ENCODE measurements at places on chromosomes 2 and 18. TPM values are rescaled to one million over a fixed set of nuclear protein-coding genes. Genes with fewer than 3 reads are reported as not detected.
A peak's percentile ranks its signal among the peaks of the same experiment; 100 is the strongest.

KCNE4 gene
- total RNA-seq = 4.8 TPM

FAHD2B gene
- 33.9 TPM for total RNA-seq

GRCh38 chr18:34493566-34494358, 216.3 kb upstream of the DTNA start:
- no peaks in the 10 kb centered on the region for H3K27me3 ChIP-seq
- DNase-seq = peak; percentile 33
- no peaks in the 10 kb centered on the region for H3K36me3 ChIP-seq
- H3K4me1 ChIP-seq = no peaks in the 10 kb centered on the region

DNA sequence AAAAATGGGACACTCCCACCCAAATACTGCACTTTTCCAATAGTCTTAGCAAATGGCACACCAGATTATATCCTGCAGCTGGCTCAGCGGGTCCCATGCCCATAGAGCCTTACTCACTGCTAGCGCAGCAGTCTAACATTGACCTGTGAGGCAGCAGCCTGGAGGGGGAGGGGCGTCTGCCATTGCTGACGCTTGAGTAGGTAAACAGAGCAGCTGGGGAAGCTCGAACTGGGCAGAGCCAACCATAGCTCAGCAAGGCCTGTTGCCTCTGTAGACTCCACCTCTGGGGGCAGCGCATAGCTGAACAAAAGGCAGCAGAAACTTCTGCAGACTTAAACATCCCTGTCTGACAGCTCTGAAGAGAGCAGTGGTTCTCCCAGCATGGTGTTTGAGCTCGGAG, 110.4 kb downstream of the CTIF start:
- no peak for DNase-seq
- H3K27me3 ChIP-seq = no peaks in the 10 kb centered on the region
- H3K27ac ChIP-seq = no peak overlapping the region
- no peaks in the 10 kb centered on the region for H3K4me1 ChIP-seq

GRCh38 chr18:2983296-2983695, 29.6 kb downstream of the LPIN2 start:
- DNase-seq = no peak
- no peak overlapping the region for H3K4me3 ChIP-seq
- no peaks in the 10 kb centered on the region for H3K27me3 ChIP-seq
- H3K36me3 ChIP-seq = no peaks in the 10 kb centered on the region

GRCh38 chr18:62165583-62165982, 21.3 kb downstream of the PIGN start:
- H3K27me3 ChIP-seq = no peaks in the 10 kb centered on the region
- no peak overlapping the region for H3K27ac ChIP-seq
- no peak overlapping the region for H3K4me3 ChIP-seq
- H3K36me3 ChIP-seq = no peaks in the 10 kb centered on the region
- H3K4me1 ChIP-seq = no peaks in the 10 kb centered on the region

DNA sequence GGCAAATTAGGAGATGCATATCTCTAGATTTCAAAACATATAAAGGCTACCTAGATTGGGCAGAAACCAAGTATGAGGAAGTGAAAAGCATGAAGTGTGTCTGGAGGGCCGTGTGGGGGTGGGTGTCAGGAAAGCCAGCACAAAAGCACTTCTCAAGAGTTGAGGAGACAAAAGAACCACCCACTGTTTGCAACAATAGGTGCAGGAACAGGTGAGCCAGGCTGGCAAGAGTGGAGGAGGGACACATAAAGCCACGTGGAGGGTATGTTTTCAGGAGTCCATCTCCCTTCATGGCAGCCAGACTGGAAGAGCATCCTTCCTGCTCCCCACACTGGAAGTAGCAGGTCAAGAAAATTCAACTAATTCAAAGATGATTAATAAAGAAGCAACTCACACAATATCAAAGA, 96.4 kb downstream of the CERS6 start:
- no peak for DNase-seq
- H3K4me1 ChIP-seq = no peaks in the 10 kb centered on the region
- H3K36me3 ChIP-seq = no peaks in the 10 kb centered on the region
- H3K27ac ChIP-seq = no peak overlapping the region
- H3K27me3 ChIP-seq = no peaks in the 10 kb centered on the region

- H3K27ac ChIP-seq = no peak overlapping the region
- DNase-seq = no peak
- peaks cover 1% of the 10 kb centered on the region for H3K4me1 ChIP-seq
- no peaks in the 10 kb centered on the region for H3K27me3 ChIP-seq
- no peaks in the 10 kb centered on the region for H3K36me3 ChIP-seq
Measured at GRCh38 chr2:188303363-188304031, 11.8 kb downstream of the GULP1 start.
